Testis (tissue), 5 donors: ENCODE measurements at places on chromosomes 12 and 14.

- no peak for DNase-seq
Measured at GRCh38 chr14:61889914-61890351, 127.7 kb downstream of the SNAPC1 start.

DNA sequence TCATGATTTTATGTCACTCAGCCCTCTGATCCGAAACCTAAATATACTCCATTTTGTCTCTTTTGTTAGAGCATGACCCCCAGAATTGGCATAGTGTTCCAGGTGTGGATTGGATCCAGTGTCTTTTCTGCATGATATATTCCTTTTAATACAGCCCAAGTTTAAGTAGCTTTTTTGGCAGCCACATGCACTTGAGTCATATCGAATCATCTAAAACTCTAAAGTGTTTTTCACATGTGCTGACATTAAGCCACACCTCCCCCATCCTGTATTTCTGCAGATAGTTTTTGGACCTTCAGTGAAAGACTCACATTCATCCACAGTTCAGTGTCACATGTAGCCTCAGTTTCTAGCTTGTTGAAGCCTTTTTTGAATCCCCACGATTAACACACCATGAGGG, 30.6 kb downstream of the BORCS5 start:
- DNase-seq: no peak

DNA sequence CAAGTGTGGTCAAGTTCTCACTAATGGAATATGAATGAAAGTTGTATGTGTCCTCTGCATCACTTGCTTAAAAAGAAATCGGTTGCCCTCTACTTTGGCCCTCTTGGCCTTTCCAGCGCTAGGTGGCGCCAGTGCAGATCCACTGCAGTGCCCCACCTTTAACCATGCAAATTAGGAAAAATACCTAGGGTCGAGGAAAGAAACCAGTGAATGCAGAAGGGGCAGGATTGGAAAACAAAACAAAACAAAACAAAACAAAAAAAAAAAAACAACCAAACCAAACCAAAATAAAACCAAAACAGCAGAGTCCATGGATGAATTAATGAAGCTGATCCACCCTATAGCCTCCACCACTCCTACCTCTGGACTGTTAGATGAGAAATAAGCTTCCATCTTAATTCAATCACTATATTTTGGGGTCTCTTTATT, 12.9 kb upstream of the NEMF start:
- DNase-seq: peak; percentile 87

- DNase-seq: no peak
Measured at GRCh38 chr12:79454338-79454843, 236.4 kb downstream of the PAWR start.
